CD4-positive, alpha-beta T cell treated with Interleukin-12 subunit alpha and Interleukin-12 subunit beta, for 1 hour (primary cell): ENCODE measurements at places on chromosomes 2 and 18.

GRCh38 chr2:28053597-28053996 is 163.1 kb downstream of the BABAM2 start:
- DNase-seq: no peak

GRCh38 chr2:232330068-232330999 is 48.2 kb upstream of the ALPP start:
- no peak for DNase-seq

GRCh38 chr18:44051026-44051425 is 629.7 kb upstream of the SETBP1 start:
- no peak for DNase-seq

GRCh38 chr2:171171808-171172207 is 11.1 kb upstream of the TLK1 start:
- DNase-seq: no peak

DNA sequence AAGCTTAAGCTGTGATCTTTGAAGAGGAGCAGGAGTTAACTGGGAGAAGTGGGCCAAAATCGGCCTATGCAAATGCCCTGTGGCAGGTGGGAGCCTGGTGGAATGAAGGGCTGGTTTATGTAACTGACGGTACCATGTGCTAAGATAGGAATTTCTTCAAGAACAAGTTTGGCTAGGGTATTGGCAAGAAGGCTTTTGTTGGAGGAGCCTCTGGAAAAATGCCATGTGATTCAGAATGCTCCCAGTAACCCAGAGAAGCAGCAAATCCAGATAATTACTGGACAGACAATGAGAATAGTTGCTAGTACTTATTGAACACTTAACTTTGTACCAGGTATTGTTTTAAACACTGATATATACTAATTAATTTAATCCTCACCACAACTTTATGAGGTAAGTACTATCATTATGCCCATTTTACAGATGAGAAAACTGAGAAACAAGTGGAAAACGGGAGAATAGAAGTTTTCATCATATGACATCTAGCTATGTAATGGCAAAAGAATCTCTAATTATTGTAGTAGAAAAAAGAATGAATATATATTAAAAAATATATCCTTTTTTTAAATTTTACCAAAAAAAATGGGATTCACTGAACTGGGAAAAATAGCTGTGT is 9.1 kb upstream of the FAM124B start:
- no peak for DNase-seq

DNA sequence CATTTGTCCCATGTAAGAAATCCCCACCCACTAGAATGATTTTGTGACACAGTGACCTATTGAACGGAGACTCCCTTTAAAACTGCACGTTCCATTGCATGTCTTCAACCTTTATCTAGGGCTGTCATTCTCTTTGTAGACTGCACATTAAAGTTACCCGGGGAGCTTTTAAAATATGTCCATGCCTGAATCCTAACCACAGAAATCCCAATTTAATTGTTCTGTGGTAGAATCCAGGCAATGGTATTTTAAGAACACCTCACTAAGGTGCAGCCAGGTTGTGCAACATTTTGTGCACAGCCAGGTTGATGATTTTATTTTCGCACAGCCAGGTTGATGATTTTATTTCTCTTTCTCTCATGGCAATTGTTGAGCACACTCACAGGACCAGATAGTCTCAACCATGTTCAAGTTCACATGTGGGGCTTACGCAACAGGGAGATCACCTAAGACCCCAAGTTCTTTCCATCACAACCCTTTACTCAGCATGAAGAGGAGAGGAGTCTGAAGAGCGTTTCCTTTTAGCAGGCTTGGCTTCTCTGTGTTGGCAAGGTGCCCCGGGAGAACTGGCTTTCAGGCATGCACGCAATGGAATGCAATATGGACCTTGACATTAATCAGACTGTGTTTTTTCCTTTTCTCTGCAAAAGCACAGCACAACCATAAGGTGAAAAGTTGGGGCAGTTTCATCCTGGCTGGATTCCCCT is 467.3 kb upstream of the ETAA1 start:
- DNase-seq: no peak

DNA sequence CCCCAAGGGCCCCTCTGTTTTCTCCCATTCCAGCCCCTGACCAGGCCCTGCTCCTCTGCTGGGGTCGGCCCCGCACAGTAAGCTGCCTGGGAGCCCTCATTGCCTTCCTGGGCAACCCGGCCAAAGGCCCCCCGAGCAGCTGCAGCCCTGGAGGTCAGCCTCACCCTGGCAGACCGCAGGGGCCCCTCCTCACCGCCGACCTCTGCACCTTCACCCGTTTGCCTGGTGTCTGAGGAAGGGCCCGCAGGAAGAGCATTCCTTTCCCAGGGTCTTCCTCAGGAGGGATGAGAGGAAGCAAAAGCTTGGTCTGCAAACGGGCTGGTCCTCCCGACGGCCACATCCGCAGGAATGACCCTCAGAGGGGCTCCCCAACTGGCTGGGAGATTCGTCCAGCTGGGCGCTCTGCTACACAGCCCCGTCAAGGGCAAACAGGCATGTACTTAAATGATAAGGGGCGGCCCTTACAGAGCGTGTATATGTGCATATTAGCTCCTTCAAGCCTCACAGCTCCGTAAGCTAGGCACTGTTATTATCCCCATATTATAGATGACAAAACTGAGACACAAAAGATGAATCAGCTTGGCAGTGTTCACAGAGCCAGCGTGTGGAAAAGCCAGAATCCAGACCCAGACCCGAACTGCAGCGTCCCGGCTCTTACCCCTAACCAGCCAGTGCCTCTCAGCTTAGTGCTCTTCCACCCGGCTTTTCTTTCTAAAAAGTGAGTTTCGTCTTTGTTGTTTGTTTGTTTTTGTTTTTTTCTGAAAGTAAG is 52.8 kb downstream of the SLC4A1AP start:
- DNase-seq: no peak

DNA sequence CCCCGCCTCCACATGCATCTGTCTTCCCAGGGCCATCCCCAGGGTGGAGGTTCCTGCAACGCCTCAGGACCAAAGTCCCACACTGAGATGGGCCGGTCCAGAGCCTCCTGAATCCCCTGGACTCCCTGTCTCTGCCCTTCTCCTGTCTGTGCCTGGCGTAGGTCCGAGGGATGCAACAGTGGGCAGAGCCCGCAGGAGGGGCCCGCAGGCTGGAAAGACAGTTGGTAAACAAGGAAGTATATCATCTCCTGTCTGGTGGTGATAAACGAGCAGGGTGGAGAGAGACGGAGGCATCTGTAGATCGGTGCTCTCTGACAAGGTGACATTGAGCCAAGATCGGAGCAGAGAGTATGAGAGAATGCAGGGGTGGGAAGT is 72.6 kb upstream of the RAB6C start:
- DNase-seq: no peak

GRCh38 chr2:172885996-172886395 is 150.4 kb downstream of the RAPGEF4 start:
- DNase-seq: no peak

DNA sequence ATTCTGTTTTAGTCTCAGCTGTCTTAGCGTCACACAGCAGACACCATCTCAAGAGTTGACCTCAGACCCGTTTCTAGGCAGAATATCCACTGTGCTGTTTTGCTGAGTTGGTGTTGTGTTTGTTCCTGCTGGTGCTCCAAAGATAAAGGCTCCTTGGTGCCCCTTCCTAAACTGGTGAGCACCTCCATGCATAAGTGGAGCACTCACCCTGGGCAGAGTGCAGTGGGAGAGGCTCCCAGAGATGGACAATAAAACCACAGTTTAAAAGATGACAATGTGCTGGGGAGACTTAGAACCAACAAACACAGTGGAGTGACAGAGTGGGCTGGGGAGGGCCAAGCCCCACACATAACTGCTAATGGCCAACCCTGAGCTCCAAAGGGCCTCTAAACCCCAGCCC is 271.1 kb downstream of the PHLPP1 start:
- no peak for DNase-seq

DNA sequence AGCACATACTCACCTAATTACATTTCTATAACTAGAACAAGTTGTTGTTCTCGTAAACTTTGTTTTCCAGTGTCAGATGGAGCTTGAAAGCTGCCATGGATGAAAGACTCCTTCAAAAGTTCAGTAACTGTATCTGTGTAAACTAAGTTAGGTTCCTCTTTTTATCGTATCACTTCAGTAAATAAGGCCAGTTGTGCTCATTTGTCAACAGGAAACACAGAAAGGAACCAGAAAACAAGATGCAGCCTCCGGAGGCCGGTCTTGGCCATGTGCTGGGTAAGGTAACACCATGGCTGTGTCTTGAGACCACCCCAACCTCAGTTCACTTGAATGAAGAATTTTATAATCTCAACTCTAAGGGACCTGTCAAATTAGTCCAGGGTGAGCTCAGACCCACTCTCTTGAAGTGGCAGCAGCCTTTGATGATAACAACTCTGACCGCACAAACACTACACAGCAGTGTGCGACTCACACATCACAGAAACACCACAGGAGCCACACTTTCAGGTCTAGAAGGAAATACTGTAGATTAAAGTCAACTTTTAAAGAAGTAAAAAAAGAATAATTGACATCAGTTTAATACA is 213.8 kb downstream of the AFF3 start:
- no peak for DNase-seq

DNA sequence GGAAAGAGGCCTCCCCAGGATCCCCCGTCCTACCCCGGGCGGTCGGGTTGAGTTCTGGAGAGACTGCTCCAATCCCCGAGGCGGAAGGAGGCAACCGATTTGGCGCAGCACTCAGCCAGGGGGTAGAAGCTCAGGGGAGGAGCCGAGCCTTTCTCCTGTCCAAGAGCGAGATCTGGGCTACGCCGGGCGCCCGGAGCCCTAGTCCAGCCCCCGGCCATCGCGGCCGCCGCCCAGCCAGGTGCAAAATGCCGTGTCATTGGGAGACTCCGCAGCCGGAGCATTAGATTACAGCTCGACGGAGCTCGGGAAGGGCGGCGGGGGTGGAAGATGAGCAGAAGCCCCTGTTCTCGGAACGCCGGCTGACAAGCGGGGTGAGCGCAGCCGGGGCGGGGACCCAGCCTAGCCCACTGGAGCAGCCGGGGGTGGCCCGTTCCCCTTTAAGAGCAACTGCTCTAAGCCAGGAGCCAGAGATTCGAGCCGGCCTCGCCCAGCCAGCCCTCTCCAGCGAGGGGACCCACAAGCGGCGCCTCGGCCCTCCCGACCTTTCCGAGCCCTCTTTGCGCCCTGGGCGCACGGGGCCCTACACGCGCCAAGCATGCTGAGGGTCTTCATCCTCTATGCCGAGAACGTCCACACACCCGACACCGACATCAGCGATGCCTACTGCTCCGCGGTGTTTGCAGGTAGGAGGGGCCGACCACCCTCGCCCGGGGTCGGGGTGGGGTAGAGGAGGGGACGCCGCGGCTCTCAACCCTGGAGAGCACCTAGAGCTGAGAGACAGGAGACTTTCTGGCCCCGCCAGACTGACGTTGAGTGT is at the start of gene DYSF:
DYSF (plus strand) TSS at position 158 of the 817 bp plus-strand sequence.
- no peak for DNase-seq

GRCh38 chr2:216659276-216659675 is 26.1 kb downstream of the IGFBP2 start:
- DNase-seq: no peak

DNA sequence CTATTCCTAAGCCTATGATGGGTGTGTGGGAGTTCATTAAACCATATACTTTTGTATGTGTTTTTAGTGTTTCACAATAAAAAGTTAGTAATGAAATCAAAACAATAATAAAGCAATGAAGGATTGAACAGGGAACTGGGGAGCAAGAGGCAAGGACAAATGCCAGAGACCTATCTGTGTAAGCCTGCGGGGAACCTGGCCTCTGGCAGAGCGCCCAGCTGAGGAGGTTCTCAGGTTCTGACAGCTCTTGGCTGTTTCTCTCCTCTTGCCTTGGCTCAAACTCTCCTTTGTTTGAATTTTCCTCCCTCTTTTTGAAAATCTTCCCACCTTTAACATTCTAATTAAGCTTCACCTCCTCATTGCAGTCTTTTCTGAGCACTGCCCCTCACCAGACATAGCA is 200.0 kb upstream of the NCKAP5 start:
- no peak for DNase-seq

DNA sequence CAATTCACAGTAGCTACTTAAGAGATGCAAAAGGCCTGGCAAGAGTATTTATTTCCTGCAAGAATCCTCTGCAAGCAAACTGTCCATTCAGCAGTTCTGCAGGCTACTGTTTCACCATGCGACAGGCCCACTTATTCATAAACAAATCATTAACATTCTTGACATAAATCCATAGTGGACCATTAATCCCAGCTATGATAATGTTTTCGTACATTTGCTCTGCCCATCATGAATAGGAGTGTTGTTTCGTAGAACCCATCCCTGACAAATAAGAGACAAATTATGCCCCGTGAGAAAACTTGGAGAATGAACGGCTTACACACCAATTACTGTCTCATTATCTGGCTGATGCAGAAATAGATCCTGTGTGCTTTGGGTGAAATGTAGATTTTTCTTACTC is 65.4 kb downstream of the PID1 start:
- DNase-seq: no peak

- no peak for DNase-seq
These were observed 17.5 kb downstream of the TRAPPC12 start for GRCh38 chr2:3396920-3397559.

GRCh38 chr2:177548636-177549035 is 156.1 kb downstream of the AGPS start:
- no peak for DNase-seq

GRCh38 chr2:19111354-19111753 is 247.1 kb downstream of the OSR1 start:
- no peak for DNase-seq

DNA sequence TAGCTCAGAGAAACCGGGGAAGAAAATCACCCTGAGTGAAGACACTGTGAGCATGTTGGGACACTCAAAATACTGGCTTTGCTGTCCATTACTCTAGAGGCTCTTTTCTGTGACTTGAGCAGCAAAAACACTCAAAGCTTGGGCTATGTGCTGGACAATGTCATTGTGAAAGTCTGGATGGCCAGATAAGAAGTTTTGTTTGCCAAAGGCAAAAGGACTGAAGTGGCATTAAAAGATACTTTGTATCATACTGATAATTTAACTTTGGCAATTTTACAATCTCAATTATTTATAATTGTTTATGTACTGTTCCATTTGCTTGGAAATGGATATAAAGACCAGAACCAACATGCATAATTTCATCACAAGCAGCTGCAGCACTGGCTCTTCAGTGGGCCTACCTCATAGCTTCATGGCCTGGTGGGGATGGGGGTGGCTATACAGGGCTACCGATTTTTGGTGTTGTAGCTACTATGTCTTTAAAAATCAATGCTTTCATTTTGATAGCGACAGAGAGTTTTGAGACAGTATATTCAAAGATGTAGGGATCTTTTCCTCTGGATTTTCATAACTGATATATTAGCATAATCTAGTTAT is 51.1 kb downstream of the RBKS start:
- DNase-seq: no peak

DNA sequence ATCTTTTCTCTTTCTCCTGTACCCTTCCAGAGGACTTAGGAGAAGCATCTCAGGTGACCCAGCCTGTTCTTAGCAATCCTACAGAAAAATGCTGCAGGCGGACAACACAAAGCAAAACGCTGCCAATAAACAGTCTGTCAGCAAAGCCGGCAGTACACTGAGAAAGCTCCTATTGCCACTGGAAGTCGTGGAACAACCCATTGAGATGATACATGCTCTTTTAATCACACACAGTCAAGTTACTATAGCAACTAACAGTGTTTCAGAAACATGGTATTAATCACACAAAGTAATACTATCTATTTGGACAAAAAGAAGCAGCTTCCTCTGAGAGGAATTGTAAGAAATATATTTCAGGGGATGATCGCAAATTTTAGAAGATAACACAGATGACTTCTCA is 10.5 kb downstream of the CTLA4 start:
- DNase-seq: no peak

- DNase-seq: no peak
These were observed 37.7 kb upstream of the RNF103 start for GRCh38 chr2:86661333-86661732.

GRCh38 chr18:39624961-39625360 is 2059.4 kb upstream of the CELF4 start:
- no peak for DNase-seq
